Activated CD8-positive, alpha-beta memory T cell treated with anti-CD3 and anti-CD28 coated beads for 1 hour (primary cell): ENCODE measurements at places on chromosomes 5 and 9.

- DNase-seq: no peak
Observed at GRCh38 chr9:113293285-113293878, 9.8 kb downstream of the RNF183 start.

DNA sequence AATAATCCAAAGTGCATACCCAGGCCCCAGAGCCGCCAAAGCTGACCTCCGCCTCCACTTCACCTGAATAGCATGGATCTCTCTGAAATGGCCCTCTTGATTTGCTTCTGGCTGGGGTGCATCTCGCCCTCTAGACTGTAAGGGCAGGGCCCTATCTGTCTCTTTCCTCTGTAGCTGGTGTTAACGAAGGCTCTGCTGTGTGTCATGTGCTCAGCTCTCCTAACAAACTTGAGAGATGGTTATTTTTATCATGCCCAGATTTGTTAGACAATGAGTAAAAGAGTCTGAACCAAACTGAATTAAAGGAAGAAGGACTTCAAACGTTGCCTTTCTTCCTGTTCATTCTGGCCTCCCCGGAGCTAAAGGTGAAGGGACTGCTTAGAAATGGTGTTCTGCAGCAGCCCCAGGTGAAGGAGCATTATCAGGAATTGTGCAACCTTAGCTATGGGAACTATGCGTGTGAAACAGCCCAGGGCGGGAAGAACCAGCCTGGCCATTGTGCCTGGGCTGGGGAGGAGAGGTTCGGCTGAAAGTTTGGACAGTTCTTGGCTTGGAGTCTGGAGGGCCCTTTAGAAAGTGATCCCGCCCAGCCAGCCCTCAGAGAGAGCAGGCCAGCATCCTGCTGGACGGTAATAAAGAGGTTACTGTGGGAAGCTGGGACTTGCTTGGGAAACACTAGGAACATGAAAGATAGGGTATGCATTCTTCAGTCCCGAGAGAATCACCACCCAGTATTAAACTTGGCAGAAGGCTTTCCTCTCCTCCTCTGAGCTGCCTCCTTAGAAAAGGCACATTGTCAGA lies 73.5 kb downstream of the WWC1 start:
- no peak for DNase-seq

- DNase-seq: no peak
Observed at GRCh38 chr5:164217464-164217863, 712.0 kb downstream of the MAT2B start.

DNA sequence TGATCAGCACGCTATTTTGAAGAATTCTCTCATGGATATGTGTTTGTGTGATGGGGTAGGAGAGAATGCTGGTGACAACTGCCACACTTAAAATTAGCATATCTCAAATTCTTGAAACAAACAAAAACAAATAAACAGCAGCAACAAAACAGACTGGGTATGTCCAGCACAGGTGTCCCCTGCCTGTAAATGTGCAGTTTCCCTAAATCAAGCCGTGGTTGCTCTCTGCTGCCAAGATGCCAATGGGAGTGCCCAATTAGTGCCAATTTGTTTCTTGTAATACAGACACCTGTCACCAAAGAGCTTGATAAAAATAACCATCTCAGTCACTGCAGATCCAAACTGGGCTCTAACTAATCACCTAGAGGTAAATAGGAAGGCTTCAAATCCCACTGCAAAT lies 144.2 kb upstream of the SMARCA2 start:
- no peak for DNase-seq

- no peak for DNase-seq
Observed at GRCh38 chr9:24939109-24939850, 393.6 kb upstream of the IZUMO3 start.

DNA sequence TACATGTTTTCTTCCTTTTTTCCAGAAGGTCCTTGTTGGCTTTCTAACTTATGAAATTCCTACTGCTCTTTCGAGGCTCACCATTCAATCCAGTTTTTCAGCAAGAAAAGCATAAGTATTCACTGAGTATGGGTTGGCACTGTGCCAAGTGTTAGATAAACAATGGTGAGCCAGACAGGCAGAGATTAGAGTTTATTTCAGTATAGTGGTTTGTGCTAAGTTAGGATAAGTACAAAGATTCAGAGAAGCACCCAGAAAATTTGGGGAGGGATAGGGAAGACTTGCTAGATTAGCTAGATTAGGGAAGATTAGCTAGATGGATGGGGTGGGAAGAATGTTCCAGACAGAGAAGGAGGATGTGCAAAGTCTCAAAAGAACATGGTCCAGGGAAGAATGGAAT lies 122.9 kb downstream of the OXCT1 start:
- no peak for DNase-seq

- no peak for DNase-seq
Observed at GRCh38 chr5:79349881-79350280, 114.0 kb downstream of the JMY start.

GRCh38 chr5:156221816-156222215 lies 105.1 kb upstream of the SGCD start:
- DNase-seq: no peak

GRCh38 chr9:76662476-76663281 lies 101.6 kb upstream of the PCA3 start:
- no peak for DNase-seq

GRCh38 chr9:127741831-127742434 lies 6.8 kb upstream of the TOR2A start:
- DNase-seq: no peak

DNA sequence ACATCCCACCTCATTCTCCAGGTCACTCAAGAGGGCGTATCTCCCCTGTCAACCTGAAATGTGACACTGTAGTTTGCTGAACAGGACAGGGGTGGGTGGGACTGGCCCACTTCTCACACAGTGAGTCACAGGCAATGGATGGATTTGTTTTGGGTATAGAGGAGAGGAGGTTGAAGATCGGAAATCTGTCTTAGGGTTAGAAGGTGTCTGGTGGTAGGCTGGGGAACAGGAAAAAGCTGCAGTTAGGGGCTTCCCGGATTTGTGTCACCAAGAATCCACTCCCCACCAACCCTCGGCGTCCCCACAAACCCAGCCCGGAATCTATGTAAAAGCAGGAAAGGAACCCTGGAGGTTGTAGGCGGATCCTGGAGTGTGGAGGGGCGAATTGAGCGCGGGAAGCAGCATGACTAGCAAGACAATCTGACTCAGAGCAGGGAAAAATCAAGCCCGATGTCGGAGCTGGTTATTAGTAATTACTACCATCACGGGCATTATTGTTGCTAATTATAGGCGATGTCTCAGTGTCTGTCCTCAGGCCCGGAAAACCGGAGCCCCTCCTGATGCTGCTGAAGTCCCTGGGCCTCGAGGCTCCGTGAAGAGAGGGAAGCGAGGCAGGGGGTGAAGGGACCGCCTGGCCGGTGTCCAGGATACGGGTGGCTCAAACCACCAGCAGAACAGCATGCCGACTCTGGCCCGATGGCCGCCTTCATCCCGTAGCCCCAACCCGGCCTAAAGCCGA lies 1.7 kb upstream of the IRX1 start:
- DNase-seq: no peak

DNA sequence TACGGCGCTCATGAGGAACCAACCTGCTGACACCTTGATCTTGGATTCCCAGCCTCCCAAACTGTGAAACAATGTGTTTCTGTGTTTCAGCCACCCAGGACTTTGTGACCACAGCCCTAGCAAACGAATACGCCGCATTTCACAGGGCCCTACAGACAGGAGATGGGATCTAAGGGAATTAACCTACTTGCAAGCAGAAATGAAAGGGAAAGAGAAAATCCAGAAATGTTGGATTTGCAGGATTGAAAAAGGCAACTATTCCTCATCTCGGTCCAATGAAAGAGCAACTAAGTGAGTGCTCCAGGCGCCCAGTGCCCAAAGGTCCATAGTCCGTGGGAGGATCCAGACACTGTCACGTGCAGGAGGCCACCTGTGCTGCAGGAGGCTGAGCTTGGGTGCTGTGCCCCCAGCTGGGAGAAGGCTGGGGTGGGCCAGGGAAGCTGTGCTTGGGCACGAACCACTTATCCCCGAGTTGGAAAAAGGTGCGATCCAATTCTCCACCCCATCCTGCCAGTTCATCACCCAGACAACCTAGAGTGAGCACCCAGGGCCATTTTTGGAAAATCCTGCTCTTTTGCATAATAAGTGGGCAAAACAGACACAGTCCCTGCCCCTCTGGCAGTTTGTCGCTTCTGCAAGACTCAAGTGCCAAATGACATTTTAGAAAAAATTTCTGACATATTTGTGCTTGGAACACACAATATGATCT lies 177.9 kb downstream of the C9orf50 start:
- no peak for DNase-seq

- DNase-seq: no peak
Observed at GRCh38 chr9:134698587-134699342, 57.2 kb downstream of the COL5A1 start.

GRCh38 chr9:106419829-106420228 lies 443.1 kb upstream of the ZNF462 start:
- DNase-seq: no peak

DNA sequence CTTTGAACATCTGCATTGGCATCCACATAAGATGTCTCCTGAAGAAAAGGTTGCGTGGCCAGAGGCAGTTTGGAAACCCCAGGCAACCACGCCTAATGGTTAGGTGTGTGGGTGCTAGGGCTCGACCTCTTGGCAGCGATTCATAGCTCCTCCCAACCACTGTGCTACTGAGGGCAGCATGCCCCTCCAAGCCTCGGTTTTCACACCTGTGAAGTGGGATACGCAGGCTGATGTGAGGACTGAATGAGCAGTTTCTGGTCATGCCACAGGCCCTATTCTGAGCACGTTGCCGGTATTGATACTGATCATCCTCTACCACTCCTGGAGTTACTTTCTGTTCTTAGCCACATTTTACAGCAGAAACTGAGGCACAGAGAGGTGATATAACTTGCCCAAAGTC lies 19.1 kb downstream of the NDST1 start:
- DNase-seq: no peak

DNA sequence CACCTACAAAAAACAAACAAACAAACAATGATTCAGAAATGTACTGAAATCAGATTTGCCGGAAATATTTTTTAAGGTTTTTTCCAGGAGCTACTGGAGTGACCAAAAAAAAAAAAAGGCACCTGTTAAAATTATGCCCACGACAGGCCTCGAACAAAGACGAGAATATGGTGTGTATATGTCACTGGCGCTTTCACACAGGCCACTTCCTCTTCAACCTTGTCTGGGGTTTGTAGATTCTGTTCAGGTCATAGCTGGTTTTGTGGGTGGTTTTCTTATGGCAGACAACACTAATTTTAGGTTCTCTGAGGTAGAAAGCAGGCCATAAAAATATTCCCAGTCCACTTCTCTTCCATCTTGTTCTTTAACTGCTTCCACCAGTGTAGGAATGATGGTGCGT lies 7.0 kb downstream of the NDUFB6 start:
- DNase-seq: no peak

DNA sequence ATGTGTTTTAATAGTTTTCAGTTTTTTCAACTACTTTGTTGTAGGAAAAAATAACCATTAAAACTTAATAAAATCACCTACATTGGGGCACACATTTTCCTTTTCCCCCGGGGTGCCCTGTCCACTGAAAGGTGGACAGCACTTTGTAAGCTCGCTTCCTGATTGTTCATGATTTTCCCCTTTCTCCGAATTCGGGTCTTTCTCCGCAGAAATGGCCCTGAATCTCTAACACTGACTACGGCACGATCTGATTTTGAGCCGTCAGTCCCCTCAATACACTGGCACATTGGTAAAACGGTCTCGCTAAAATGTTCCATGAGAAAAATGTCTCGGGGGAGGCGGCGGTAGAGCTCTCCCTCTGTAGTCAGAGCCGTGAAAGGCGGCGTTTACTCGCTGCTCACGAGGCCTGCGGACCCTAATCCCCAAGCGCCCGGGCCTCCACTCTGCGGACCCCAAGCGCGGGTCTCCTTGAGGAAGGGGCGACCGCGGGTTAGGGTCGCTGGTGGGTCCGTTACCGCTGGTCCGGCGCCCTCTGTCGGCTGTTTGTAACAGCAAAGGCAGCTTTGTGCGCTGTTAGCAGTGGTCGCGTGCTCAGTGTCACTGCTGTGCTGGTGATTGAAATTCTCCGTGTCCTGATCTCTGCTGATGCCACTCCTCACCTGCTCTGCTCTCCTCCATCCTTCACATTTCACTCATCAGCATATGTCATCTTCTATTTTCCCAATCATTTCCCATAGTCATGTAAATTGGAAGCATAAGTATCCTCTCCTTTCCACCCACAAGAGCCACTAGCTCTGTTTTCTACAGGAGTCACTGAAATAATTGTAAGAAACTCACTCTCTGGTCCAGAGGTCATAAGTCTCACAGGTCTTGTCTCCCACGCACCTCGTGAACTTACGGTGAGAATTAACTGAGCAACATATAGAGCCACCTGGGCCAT lies 10.8 kb upstream of the IFNA2 start:
- peak; percentile 8 for DNase-seq
